ENCODE measurements at places on chromosomes 3 and 15.

DNA sequence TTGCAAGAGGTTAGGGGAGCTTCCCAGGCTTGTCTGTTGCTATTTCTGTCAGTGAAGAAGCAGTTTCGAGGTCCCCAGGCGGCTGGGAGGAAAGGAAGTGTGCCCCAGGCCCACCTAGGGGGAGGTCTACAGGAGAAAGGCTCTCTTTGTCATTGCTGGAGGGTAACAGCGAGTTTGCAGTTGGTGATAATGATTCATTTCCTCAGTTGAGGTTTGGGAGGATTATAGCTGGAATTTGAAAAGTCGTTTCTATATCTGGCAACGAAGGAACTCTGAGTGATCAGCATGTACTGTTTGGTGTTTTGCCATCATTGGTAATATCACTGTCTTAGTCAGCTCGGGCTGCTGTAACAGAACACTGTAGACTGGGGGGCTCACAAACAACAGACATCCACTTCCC lies 65.5 kb upstream of the UBE3A start:
- no peak for DNase-seq

DNA sequence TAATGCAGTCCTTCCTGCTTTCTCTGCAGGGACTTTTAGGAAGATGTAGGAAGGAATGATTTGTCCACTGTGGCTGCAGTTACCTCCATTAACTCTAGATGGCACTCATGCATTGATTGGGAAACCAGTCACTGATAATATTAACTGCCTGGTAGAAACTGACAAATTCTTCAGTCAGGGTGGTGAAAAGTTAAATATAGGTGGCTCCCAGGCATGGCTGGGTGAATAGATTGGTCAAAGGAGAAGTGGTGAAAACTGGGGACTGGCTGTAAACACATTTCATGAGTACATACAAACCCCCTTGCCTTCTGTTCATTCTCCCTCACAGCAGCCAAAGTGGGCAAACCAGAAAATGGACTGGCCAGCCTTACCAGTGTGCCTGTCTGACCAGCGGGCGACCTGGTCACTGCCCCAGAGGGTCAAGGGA lies 333.4 kb downstream of the THSD4 start:
- no peak for DNase-seq

DNA sequence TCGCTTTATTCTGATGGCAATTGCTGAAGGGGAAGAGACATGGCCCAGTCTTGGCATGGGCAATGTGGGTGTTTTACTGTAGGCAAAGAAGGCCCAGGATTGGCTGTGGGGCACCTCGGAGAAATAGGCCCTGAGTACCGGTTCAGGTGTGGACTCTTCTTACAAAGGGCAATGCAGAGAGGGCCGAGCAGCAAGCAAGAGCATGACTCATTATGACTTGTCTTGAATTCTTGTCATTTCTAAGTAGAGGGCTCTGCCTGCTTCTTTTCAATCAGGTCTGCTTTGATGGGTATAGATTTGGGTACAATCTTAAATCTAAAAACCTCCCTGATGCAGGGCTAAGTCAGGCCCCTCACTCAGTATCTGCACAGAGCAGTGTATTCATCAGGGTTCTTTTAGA lies 14.8 kb upstream of the BUB1B start:
- DNase-seq = no peak

DNA sequence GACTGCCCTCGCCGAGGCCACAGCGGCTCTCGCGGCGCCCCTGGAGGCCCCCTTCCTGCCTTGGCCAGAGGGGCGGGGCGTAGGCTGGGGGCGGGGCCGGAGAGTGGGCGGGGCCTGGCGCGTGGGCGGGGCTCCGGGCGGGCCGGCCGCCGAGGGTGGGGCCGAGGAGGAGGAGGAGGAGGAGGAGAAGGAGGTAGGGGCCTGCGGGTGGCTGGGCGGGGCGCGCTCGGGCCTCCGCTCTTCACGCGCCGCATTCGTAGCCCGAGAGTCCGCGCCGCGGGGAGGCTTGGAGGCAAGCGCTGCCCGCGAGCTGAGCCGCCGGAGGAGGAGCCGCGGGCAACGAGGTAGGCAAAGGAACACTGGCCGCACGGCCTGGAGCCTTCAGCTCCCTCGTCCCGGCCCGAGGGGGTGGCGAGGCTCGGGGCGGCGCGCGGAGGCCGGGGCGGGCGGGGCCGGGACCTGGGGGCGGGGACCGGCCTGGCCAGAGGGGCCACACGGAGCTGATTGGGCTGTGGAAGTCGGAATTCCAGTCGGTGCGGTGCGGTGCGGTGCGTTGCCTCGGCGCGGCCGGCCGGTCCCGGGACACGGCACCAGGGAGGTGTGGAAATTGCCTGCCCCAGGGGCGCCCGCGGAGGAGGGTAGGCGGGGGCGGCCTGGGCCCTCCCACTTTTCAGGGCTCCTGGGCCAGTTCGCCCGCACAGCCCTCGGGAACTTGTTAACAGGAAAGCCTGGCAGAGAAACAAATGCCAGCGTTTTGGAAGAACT lies at the start of gene PPP2R3A:
Gene PPP2R3A, plus strand, starts transcription at position 223 of the 765 bp plus-strand sequence. CDS start 35,771 bp downstream, outside the sequence.
- peak; percentile 46 for DNase-seq

- DNase-seq = no peak
Measured at GRCh38 chr15:100759106-100759505, 120.5 kb upstream of the ALDH1A3 start.

- DNase-seq = no peak
Measured at GRCh38 chr3:142981108-142981507, 17.6 kb upstream of the PAQR9 start.

- DNase-seq = no peak
Measured at GRCh38 chr15:69529141-69529540, 76.5 kb downstream of the RPLP1 start.

DNA sequence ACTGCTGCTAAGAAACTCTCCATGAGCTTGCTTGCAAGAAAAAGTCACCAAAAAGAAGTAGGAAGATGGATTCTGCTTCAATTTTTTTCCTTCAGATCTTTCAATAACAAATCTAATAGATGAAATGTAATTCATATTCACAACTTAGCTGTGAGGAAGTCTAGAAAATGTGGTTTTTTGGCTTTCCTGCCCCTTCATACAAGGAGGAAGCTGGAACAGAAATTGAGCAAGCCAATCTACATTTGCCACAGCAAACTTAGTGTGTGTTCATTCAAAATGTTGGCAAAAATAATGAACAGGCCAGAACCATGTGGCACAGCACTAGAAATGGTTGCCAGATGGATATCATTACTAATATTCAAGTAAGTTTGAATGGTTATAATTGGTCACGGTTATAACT lies 93.2 kb upstream of the NEDD4 start:
- no peak for DNase-seq
